ENCODE measurements at places on chromosomes 3 and 15. TPM values are rescaled to one million over a fixed set of nuclear protein-coding genes. Genes with fewer than 3 reads are reported as not detected.

ASB14 gene
- polyA plus RNA-seq: not detected

IL12A gene
- polyA plus RNA-seq: 11.4 TPM

DOCK3 gene
- polyA plus RNA-seq: 0.06 TPM

RAB6B gene
- polyA plus RNA-seq: not detected

SEMA5B gene
- not detected for polyA plus RNA-seq

MCF2L2 gene
- polyA plus RNA-seq: 0.03 TPM

Measured in B cell (primary cell).